ENCODE measurements at places on chromosomes 5 and 9.

DNA sequence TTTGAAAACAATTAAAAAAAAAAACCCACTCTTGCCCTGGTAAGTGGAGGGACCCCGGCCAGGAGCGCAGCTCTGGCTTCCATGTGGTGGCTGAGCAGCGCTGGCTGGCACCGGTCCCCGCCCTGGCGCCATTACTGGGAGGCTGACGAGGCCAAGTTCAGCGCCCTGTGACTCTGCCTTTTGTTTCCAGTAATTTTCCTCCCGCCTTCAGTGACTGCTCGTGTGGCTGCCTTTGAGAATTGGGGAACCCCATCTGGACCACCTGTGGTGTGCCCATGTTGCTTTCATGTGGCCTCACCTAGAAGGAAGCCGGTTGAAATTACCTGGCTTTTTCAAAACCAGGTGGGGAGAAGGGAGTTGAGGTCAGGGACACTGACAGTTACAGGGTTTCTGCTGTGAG is 136.1 kb downstream of the GAPVD1 start:
- no peak for DNase-seq

- DNase-seq, result no peak
Observed at GRCh38 chr5:1934801-1935429, 52.2 kb upstream of the IRX4 start.

DNA sequence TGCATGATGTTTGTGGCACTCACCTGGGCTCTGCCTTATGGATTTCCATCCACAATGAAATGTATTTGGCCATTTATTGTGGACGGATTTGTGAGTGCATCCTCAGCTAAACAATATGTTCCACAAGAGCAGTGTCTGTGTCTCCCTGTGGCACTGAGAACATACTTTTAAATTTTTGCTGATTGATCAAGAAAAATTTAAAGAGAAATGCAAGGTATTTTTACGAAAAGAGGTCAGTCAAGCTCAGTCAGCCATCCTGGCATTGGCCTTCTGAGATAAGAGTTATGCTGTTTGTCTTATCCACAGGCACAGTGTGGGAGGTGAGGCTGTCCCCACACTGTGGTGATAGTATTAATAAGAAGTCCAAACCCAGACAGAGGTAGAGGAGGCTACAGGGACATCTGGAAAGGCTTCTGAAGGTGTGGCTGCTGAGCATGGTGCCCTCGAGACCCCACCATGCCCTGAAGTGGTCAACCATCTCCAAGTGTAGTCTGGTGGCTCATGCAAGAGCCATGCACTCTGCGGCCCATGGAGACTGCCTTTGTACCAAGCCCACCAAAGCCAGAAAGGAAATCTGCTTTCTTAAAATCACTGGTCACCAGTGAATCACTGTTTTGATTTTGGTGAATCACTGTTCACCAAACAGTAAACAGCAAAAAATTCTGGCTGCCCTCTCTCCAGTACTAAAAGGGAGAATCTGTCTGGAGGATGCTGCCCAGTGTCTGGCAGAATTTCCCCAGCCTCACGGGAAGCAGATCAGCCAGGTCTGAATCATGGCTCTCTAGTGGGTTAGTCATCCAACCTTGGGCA is 28.8 kb downstream of the SPOCK1 start:
- no peak for DNase-seq

GRCh38 chr9:35738186-35738585 is 5.7 kb downstream of the CREB3 start:
- no peak for DNase-seq

DNA sequence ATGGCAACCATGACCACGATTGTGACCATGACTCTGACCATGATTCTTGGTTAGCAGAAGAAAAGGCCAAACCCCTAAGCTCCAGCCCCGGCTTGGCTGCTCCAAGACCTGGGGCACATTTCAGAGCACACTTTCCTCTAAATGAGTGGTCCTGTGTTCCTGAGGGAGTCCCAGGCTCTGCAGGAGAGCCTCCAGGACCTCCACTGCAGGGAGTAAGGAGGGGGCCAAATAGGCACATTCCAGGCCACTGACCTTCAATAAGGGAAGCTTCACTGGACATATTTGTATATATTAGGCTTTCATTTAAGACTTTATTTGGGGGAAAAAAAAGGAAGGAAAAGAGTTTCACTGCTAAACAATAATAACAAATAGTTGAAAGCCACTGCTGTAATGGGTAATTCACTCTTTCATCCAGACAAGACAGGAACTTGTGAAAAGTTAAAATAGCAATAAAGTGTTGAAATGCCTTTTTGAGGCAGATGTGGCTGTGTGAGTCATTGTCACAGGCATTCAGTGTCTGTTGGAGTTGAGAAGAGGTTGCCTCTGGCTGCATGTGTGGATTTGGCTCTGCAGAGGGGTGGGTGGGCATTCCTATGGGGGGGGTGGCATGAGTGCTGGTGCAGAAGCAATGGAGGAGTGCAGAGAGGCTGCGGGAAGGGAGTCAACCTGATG is 63.9 kb upstream of the TGFBR1 start:
- no peak for DNase-seq

- no peak for DNase-seq
Observed at GRCh38 chr5:139676406-139676805, 28.3 kb downstream of the CXXC5 start.

- DNase-seq, result no peak
Observed at GRCh38 chr5:37272511-37272910, 23.3 kb upstream of the CPLANE1 start.

- DNase-seq, result no peak
Observed at GRCh38 chr5:140870221-140871201, 1.8 kb downstream of the PCDHA11 start.

- no peak for DNase-seq
Observed at GRCh38 chr5:154526231-154527226, 48.5 kb upstream of the HAND1 start.

- DNase-seq, result no peak
Observed at GRCh38 chr9:114680259-114681001, 1.6 kb downstream of the TEX48 start.

DNA sequence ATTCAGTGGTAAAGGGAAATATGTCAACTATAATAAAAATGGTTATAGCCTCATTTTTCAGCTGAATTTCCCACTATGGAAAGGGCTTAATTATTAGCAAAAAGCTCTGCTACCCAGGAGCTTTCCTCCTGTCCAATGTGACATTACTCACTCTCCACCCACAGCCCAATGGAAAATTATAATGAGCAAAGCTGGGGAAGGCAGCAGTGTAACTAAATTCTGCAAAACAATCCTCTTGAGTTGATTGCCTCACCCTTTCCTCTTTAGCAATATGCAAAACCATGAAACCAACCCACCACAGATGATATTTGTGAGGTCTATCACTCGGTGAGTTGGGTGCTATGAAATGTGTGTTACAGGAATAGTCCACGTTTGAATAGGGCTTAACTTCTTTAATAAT is 14.0 kb upstream of the PLPPR1 start:
- no peak for DNase-seq

- no peak for DNase-seq
Observed at GRCh38 chr9:110995420-110996340, 42.6 kb downstream of the LPAR1 start.

DNA sequence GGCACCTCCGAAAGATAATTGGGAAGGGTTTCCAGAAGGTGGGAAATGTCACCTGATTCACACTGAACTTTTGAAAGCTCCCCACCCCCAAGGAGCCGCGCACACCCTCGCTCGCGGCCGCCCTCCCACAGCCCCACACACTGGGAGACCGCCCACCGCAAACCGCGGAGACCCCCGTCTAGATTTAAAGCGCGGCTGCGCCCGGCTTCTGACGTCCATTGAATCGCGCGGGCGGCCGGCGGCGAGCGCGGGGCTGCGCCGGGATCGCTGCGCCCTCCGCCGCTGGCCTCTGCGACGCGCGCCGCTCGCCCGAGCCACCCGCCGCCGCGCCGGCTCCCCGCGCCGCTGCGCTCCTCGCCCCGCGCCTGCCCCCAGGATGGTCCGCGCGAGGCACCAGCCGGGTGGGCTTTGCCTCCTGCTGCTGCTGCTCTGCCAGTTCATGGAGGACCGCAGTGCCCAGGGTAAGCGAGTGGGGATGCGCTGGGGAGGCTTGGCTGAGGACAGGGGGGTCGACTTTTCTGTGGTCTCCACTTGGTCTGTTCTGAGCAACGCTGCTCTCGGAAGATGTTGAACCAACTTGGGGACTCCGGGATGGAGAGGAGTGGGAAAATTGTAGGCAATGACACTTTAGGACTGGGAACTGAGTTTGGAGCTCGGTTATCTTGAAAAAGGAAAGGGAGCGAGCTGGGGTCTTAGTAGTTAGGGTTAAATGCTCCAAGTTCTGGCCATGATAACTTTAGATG is at the start of gene FST:
Gene FST, plus strand, starts transcription at position 214 of the 743 bp plus-strand sequence. Its CDS starts 163 bp downstream, at position 377.
- no peak for DNase-seq

DNA sequence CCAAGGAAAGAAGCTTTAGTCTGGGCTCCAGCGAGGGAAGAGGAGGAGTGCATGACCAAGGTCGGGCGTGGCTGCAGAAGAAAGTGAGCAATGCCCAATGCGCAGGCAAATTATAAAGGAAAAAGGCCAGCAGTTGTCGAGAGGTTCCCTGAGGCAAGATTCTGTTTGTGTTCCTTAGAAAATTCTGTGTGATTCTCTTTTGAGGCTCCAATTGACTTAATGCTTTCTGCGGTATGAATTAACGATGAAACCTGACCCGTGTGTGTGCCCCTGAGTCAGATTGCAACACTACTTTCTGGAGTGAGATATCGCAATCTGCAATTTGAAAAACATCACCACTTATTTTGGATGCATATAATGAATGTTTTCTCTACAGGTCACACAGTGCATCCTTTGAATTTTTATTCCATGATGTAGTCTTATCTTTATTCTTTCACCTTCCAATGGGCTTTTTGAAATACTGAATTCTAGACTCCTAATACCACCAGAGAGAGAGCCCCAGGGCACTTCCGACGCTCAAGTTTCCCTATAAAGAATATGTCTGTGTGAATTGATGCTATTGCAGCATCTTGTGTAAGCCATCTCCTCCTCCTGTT is 117.9 kb upstream of the IL6ST start:
- DNase-seq, result no peak

GRCh38 chr5:169201597-169201996 is 99.3 kb downstream of the SLIT3 start:
- DNase-seq, result no peak

DNA sequence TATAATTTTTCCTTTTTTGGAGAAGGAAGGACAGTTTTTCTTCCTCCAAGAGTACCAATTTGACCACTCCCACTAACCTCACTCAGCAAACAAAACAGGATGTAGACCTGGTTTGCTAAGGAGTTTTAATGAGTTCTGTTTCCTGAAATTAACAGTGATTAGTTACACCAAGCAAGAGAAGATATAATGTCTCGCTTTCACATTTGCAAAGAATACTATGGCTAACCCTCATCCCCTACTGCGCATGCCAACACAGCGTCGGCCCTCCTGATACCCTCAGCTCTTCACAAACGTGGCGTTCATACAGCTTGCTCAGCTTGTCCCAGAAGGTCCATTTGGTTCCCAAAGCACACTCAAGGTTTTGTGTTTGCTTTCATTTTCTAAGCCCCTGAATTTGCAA is 41.9 kb upstream of the IPPK start:
- DNase-seq, result no peak

DNA sequence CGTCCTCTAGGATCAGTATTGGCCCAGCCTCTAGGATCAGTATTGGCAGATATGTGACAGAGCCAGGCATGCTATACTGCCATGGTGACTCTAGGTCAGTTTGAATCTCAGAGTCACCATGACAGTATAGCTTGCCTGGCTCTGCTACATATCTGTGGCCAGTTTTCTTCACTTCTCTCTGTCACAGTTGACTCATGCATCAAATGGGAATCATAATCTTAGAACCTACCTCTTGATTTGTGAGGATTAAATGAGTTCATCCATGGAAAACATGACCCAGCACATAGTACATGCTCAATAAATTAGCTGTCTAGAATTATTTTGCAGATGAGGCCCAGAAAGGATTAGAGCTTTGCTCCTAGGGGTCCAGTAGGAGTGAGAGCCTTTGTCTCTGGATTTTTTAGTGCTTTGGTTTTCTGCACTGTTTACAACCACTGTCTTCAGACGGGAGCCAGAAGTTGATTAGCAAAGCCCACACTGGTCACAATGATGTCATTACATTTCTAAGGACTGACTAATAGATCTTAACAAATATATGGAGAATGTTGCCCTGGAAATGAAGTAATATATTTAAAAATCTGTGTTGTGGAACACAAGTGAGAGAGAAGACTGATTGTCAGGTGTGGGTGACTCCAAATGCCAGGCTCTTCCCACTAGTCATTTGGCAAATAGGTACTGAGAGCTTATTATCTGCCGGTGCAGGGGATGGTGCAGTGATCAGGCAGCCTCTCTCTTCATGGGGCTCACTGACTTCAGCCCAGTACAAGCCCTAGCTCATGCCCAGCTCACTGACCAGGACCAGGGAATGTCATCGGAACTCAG is 76.0 kb downstream of the COL15A1 start:
- DNase-seq, result no peak

DNA sequence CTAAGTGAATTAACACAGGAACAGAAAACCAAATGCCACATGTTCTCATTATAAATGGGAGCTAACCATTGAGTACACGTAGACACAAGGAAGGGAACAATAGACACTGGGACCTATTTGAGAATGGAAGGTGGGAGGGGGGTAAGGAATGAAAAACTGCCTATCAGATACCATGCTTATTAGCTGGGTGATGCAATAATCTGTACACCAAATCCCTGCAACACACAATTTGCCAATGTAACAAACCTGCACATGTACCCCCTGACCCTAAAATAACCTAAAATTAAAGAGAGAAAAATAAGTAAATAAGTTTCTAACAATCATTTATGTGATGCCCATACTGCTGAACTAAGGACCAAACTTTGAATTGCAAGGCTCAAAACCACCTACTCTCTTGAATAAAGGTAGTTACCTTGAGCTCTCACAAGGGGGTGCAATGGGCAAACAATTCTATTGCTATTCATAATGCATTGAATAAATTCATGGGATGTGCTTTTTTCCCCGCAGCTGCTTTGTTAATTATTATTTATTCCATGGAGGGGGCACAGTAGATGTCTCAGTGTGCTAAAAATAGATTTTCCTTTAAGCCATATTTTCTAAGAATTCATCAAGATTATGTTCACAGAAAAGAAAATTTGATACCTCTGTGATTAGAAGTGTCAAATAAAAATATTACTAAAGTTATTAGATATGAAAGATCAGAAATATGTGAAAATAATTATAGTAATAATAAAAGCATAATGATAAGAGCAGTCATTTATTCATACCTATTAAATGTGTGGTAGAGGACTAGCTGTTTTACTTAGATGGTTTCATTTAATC is 76.2 kb upstream of the PTPN3 start:
- no peak for DNase-seq

- DNase-seq, result peak; percentile 36
Observed at GRCh38 chr5:36690041-36690961, 83.9 kb downstream of the SLC1A3 start.

- no peak for DNase-seq
Observed at GRCh38 chr5:118791926-118792734, 196.2 kb downstream of the DTWD2 start.
